Left ventricle myocardium inferior (tissue), 1 donor: ENCODE measurements at places on chromosomes 1 and 21.

- DNase-seq: peak; percentile 57
These were observed 130.8 kb downstream of the LACTBL1 start for GRCh38 chr1:22841860-22842281.

- no peak for DNase-seq
These were observed 124.7 kb downstream of the SYT2 start for GRCh38 chr1:202585590-202585933.

GRCh38 chr1:13725714-13726175, 25.8 kb downstream of the PRDM2 start:
- no peak for DNase-seq

GRCh38 chr1:54475357-54475881, 69.2 kb upstream of the SSBP3 start:
- DNase-seq: no peak

- DNase-seq: no peak
These were observed 18.8 kb downstream of the PTPRC start for GRCh38 chr1:198657550-198658064.

- no peak for DNase-seq
These were observed 37.0 kb downstream of the VTCN1 start for GRCh38 chr1:117173691-117174090.

DNA sequence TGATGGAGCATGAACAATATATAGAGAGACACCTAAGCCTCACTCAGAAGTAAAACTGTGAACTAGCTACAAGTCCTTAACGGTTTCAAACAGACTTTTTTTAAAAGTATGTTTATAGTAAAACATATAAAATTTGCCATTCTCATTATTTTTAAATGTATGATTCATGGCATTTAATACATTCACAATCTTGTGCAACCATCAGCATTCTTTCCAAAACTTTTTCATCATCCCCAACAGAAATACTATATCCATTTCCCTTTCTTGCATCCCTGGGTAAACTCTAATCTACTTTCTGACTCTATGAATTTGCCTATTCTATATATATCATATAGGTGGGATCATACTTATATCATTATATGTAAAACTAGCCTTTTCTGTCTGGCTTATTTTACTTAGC, 25.5 kb downstream of the EVI5 start:
- no peak for DNase-seq

GRCh38 chr1:97186381-97186780, 464.8 kb downstream of the PTBP2 start:
- DNase-seq: no peak

DNA sequence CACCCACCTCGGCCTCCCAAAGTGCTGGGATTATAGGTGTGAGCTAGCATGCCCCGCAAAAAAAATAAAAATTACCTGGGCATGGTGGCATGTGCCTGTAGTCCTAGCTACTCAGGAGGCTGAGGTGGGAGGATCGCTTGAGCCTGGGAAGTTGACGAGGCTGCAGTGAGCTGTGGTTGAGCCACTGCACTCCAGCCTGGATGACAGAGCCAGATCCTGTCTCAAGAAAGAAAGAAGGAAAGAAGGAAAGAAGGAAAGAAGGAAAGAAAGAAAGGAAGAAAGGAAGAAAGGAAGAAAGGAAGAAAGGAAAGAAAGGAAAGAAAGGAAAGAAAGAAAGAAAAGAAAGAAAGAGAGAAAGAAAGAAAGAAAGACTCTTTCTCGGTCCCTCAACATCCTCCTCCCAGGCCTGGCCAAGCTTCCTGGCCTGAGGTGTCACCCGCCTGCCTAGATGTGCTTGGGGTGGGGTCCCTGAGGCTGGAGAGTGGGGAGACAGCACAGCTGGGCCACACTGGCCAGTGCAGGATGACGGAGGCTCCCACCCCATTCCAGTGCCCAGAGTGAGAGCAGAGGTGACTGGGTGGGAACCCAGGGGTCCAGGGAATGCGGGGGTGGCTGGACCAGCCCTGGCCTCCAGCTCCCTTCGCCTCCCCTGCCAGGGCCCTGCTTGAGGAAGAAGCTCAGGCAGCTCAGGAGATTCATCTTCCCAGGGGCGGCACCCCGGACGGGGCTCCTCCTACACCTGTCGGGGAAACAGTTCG, 10.2 kb upstream of the GNB1 start:
- no peak for DNase-seq

DNA sequence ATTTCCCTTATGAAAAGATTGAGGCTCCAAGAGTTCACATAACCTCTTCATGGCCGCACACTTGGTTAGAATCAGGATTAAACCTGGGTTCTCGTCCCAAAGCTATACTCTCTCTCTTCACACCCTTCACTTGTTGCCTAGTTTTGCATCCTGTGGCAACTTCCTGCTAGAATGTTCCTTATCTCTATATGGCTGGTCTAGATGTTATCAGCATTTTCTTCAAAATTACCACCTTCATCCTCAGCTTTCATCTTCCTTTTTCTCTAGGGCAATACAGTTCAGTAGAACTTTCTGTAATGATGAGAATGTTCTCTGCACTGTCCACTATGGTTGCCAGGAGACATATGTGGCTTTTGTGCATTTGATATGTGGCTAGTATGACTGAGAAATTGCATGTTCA, 31.1 kb upstream of the BCAR3 start:
- no peak for DNase-seq

DNA sequence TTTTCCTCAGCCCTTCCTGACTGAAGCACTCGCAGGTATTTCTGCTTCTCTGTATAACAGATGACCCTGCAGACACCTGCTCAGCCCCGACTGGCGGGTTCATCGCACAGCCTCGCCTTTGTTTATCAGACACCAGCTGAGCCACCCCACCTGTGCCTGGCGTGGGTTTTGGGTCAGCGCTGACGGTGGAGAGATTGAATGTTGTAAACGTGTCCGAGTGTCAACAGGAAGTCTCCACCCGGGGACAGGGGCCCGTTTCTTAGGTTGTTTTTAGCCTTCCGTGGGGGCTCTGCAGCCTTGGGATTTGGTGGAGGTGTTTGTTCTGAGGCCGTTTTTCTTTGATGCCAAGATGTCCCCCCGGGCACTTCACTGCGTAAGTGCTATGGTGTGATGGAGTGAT, 60.1 kb downstream of the COL18A1 start:
- DNase-seq: peak; percentile 15

GRCh38 chr1:184191181-184191621, 139.7 kb downstream of the TSEN15 start:
- peak; percentile 40 for DNase-seq

DNA sequence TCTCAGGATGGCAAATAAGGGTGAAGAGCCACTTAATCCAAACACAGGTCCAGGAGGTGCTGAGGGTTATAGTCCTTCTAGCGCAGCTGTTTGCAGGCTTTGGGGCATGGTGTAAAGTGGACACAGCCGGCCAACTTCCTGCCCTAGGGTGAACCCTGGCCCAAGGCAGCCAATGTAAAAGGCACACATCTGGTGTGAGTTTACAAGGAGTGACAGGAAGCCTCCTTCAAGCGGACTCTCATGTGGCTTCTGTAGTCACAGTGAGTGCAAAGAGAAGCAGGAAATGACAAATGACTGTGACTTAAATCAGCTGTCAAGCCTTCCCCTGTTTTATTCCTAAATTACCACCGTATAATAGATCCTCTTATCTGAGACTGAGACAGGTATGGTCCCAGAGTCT, 213.0 kb downstream of the CRB1 start:
- no peak for DNase-seq

DNA sequence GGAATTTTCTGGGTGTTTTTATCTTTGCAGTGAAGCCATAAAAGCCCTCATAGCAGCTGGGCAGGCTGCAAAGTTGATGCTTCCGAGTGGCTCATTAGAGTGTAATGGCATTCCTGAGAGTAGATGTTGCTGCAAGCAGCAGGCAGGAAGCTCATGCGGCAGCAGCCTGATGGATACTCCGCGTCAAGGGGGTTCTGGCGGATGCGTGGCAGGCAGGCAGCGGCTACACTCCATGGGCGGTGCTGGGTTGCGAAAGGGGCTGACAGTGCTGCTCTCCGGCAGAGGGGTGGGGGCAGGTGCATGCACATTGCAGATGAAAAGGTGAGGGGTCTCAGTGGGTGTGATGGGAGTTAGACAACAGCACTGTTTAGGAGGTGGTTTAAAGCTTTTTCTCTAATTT, 93.2 kb upstream of the AJAP1 start:
- no peak for DNase-seq

DNA sequence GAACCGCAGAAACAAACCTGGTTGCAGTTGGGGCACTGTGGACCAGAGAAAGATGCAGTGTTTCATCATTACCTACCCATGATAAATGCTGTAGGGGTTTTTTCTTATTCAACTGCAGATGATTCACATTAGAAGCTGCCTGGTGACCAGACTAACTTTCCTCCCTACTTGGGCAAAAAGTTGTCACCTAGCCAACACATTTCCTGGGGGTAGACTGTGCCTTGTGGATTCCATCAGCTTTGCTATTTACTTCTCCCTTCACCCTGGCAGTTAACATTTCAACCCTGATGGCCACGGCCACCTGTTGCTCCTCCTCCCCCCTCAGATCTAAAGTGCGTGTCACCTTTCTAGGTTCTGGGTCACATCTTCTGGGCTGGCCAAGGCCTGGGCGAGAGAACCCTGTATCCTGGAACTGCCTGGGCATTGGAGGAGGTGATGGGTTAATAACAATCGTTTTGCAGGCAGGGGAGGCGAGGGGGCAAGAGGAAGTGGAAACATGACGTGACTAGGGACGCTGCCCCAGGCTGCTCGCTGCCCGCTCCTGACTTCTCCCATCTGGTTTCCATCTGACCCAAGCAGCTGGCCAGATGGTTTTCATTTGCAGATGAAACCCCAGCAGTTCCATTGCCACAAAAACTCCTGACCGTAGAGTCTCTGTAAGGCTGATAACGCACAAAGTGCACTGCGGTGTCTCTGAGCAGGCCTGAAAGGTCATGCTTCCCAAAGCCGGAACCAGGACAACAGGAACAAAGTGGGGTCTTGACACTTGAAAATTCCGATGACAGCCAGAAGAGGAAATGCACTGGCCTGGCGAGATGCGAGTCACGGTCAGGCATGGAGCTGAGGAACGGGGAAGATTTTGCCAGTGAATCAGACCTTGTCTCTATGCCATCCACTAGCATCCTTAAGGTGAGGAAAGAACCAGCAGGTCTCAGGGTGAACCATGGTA, 36.6 kb downstream of the CAPZB start:
- peak; percentile 66 for DNase-seq

- DNase-seq: no peak
These were observed 605.5 kb downstream of the LTN1 start for GRCh38 chr21:28387220-28387619.

- DNase-seq: no peak
These were observed 38.8 kb downstream of the PLXNA2 start for GRCh38 chr1:208205216-208206013.
